ENCODE measurements at places on chromosomes 6 and 20. TPM values are rescaled to one million over a fixed set of nuclear protein-coding genes. Genes with fewer than 3 reads are reported as not detected.

The ZC2HC1B gene
- total RNA-seq: not detected

The LAMA2 gene
- 14.4 TPM for total RNA-seq

The CDSN gene
- total RNA-seq: not detected

The C20orf202 gene
- total RNA-seq: 0.18 TPM

The C6orf132 gene
- total RNA-seq: 49.7 TPM

The CST2 gene
- not detected for total RNA-seq

The RCAN2 gene
- total RNA-seq: 4.0 TPM

The MCHR2 gene
- not detected for total RNA-seq

- no peak for DNase-seq
Observed at GRCh38 chr20:37934634-37935375, 31.9 kb downstream of the VSTM2L start.

- DNase-seq: no peak
Observed at GRCh38 chr6:76420094-76420493, 347.6 kb upstream of the IMPG1 start.

- no peak for DNase-seq
Observed at GRCh38 chr20:48556956-48557355, 270.8 kb downstream of the PREX1 start.

- DNase-seq: no peak
Observed at GRCh38 chr20:6178537-6178936, 55.7 kb upstream of the FERMT1 start.

- no peak for DNase-seq
Observed at GRCh38 chr6:85096976-85097375, 332.6 kb upstream of the TBX18 start.

- no peak for DNase-seq
Observed at GRCh38 chr20:10667077-10667401, 6.8 kb downstream of the JAG1 start.

GRCh38 chr6:49847673-49848072 is 18.7 kb downstream of the CRISP1 start:
- no peak for DNase-seq

DNA sequence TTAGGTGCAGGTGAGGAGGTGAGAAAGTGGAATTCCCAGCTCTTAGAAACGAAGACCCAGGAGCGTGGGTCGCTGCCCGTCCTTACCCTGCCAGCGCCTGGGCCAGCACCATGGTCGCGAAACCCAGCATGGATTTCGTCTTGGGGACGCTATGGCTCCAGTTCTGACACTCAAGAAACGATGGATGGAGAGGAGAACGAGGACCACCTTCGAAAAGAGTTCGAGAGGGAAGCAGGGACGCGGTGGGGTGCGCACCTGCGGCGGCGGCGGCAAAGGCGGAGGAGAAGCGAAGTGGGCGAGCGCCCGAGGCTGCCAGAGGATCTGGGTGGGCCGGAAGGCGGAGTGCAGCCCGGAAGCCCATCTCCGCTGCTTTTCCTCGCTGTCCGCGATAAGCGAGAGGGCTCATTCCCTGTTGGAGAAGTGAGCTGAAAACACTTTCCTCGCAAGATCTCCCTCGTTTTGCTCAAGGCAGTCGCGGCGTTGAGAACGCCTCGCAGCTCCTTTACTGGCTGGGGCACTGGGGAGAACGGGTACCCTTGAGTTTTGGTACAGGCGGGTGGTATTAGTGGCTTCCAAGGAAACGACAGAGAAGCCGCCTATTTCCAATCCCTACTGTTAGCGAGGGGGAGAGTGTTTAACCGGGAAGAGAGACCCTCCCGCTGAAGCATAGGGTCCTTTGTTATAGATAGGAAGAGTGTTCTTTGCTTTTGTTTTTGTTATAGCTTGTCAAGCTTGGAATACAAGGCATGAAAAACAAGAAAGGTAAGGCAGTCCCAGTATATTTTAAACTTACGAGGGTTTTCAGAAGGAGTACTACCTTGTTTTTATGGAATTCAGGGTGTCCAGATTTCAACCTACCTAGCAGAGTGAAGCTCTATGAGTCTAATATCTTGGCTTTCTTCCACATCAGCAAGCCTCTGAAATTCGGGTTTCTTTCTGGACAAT is 109.5 kb downstream of the TRIM27 start:
- DNase-seq: no peak

DNA sequence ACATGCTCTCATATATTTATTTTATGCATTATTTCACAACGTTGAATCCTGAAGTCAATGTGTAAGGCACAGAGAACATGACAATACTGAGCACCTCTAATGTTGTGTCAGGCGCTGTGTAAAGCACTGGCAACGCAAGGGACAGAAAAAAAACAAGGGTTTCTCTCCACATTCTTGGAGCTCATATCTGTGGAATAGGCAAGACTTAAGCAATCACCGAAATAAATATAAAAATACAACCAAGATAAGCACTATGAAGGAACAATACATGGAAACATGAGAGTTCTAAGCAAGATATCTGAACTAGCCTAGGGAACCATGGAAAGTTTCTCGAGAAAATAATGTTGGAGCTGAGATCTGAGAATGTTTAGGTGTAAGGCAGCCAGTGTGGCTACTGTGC is 1.7 kb upstream of the DST start:
- no peak for DNase-seq

DNA sequence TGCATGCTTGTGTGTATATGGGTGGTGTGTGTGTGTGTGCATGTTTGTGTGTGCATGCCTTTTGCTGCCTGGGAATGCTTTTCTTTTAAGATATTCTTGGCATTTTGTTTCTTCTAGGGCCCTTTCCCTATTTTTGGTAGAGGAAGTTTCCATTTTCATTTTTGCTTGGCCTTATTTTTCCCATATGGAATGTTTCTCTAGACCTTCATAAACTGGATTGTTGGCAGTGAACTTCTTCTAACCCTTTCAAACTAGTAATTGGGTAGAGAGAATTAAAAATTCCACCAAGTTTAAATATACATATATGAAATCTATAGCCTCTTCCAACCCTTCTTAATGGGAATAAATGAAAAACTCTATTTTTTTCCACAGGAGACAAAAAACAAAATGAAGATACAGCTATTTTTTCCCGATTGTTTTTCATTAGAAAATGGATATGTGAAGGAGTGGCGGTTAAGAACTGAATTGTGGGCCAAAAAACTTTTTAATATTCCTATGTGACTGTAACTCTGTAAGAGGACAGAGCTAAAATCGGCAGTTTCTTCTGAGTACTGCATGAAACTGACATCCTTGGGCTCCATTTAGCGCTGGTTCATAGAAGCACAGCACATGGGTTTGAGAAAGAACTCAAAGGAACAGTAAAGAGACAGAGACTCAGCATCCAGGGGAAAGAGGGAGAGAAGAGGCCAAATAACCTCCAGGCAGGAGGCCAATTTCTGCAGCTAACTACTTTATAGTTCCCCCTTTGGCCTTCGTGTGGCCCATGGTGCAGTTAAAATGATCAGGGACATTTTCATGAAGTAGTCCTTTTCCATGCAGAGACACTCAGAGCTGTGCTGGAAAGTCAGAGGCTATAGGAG is 102.1 kb downstream of the TMEM170B start:
- DNase-seq: no peak

- DNase-seq: no peak
Observed at GRCh38 chr20:1950836-1951235, 43.0 kb downstream of the PDYN start.

- DNase-seq: peak; percentile 44
Observed at GRCh38 chr6:115947966-115948541, 112.6 kb downstream of the FRK start.

GRCh38 chr6:37690964-37691735 is 6.5 kb downstream of the MDGA1 start:
- no peak for DNase-seq

GRCh38 chr6:71463061-71463460 is 174.4 kb downstream of the OGFRL1 start:
- no peak for DNase-seq

GRCh38 chr6:6694825-6695624 is 106.5 kb downstream of the LY86 start:
- DNase-seq: peak; percentile 87

DNA sequence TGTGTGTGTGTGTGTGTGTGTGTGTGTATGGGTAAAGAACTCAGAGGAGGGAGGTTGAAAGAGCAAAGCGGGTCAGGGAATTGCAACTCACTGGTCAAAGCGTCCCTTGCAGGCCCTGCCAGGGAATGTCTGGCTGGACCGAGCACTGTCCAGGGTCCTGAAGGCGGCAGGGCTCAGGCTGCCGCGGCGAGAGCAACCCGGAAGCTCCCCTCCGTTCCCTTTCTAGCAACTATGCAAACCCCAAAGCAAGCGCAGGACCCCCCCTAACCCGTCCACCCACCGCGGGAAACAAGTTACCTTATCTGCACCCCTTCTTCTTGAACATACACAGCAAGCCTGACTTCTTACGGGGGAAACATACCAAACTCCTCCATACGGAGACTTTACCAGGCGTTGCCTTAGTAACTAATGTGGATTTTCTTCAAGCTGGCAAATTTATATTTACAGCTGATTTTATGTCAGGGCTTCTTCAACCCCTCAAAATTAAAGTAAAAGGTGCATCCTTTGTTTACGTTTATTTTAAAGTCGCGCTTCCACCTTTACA is 538 bp upstream of the GRM1 start:
- DNase-seq: peak; percentile 70

DNA sequence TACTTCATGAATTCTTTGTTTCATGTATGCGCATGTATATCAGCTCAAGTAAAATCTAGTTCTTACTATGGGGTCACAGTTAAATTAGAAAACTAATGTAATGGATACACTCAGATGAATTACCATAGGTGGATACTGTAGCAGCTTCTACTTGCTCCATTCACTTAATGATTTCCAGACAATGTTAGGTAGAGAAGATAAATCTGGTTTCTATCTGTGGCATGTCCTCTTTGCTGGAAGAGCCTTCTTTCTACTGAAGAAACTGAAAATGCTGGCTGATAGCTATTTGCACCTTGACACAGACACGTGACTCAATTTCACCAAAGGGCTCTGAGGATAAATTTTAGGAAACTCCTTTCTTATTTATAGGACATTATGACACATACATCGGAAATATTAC is 49.5 kb downstream of the BCAS1 start:
- no peak for DNase-seq

- no peak for DNase-seq
Observed at GRCh38 chr6:56223995-56224394, 23.4 kb downstream of the COL21A1 start.

GRCh38 chr20:19098806-19099578 is 113.5 kb upstream of the SLC24A3 start:
- peak; percentile 75 for DNase-seq

DNA sequence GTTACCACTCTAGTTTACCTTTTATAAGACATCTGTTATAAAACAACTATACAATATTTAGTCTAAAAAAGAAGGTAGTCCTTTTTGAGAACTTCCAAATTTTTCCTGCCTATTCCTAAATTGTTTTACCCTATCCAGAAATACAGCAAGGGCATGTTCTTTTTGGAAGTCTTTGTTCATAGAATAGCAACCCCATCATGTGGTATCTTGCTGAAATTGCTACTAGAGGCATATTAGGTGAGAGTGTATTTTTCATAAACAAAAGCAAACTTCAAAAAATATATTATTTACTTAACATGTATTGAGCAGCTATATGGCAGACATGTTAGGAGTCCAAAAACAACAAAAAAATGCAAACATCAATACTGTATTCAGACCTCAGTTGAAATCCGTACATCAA is 371.8 kb upstream of the NRSN1 start:
- DNase-seq: no peak

DNA sequence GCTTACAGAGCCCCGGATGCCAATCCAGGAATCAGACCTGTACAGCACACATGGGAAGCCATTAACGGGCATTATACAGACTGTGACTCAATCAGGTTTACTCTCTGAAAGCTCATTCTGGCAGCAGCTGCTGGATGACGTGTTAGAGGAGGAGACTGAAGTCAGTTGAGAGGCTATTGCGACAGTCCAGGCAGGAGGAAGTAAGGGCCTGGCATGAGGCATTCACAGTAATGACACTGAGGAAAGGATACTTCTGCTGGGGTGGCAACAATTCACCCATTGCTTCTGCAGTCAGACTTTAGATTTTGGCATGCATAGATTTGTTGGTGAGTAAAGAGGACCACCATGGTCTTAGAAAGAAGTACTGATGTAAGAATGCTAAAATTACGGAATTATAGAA is 151.0 kb upstream of the HEY2 start:
- peak; percentile 12 for DNase-seq

DNA sequence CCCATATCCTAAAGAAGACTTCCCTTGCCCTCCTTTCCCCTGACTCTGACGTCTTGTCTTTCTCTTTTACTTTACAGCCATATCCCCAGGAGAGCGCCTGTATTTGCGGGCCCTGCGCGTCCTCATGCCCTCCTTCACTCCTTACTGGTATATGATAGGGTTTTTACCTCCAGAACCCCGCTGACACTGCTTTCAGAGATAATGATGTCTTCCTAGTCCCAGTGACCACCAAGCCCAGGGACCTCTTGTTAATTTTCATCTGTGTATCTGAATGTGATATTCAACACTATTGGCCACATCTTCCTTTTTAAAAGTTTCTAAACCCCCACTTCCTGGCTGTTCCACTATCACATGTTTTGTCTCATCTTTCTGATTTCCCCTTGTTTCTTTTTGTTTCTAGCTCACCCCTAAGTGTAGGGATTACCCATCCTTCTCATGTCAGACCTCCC is 102.0 kb downstream of the HIVEP1 start:
- no peak for DNase-seq

GRCh38 chr6:165077876-165078275 is 231.5 kb downstream of the C6orf118 start:
- DNase-seq: no peak

GRCh38 chr6:41700463-41701347 is 34.7 kb downstream of the TFEB start:
- DNase-seq: no peak

Data from left colon (tissue), 2 donors.